Caki2 (cell line): ENCODE measurements at places on chromosomes 3 and 15.
A peak's percentile ranks its signal among the peaks of the same experiment; 100 is the strongest.

DNA sequence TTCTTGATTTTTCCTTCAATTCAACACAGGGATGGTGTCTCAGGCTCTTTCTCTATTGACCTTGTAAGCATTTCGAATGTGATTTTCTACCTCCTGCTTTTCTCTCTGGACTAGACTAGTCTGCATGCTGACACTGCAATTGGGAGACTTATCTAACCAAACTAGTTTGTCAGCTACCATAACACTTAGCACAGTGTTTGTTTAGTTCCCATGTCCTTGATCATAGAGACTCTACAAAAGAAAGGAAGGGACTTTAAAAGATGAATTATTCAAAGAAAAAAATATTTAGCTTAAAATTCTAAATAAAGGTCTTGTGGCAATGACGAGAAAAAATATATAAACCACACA, 407.0 kb downstream of the ERC2 start:
- DNase-seq: no peak

DNA sequence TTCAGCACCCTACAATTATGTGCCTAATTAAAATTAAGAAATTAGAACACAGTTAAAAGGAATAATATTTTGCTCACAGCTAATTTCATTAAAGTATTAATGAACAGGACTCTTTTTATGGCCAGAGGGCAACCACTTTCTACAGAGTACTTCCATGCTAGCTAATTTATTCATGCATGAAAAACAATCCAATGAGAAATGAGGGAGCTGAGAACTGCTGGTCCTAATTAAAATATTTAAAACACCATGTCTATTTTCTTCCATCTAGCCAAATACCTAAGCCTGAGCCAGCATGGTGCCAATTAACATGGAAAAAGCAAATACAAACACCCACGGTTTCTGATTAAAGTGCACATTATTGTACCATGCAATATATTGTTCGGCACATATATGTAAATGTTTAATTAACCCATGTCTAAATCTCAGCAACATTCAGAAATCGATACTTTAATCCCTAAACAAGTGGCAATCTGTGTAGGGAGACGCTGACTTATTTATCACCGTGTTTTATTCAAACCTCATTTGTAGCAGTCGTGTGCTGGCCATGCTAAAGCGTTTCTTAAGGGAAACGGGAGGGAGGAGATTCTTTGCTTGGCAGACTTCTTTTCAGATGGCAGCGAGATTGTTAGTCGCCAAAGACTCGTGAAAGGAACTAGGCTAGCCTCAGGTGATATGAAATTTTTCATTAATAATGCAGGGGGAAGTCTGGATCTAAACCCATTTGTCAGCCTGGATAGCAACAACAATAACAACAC, 193.5 kb downstream of the ANXA2 start:
- no peak for DNase-seq

GRCh38 chr3:192408007-192408646, 319.2 kb downstream of the FGF12 start:
- no peak for DNase-seq

DNA sequence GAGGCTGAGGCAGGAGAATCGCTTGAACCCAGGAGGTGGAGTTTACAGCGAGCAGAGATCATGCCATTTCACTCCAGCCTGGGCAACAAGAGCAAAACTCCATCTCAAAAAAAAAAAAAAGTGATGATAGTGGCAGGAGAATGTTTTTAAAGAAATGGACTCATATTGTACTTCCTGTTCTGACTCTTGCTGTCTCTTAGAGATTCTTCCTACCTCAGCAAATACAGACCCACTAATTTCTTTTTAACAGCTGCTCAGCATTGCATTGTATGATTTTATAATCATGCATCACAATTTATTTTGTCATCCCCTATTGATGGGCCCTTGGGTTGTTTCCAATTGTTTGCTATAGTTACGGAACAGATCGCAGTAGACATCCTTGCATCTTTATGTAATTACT, 8.8 kb upstream of the ANKDD1A start:
- no peak for DNase-seq

DNA sequence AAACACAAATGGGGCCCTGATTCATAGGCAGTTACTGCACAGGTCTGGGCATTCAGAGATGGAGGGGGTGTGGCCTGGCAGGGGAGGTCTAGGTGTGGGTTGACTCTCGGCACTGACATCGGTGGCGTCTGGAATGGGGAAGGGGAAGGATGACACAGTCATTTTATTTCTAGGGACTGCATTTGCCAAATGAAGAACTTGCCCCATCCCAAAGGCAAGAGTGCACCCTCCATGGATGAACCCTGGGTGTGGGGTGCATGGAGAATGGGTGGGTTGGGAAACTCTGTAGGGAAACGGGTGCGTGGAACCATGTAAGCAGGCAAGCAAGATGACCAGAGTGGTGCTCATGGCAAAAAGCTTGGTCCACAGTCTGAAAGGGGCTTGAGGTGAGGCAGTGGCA, 24.5 kb downstream of the SLC6A20 start:
- DNase-seq: no peak

GRCh38 chr15:67967871-67968431, 86.2 kb upstream of the PIAS1 start:
- DNase-seq: no peak

DNA sequence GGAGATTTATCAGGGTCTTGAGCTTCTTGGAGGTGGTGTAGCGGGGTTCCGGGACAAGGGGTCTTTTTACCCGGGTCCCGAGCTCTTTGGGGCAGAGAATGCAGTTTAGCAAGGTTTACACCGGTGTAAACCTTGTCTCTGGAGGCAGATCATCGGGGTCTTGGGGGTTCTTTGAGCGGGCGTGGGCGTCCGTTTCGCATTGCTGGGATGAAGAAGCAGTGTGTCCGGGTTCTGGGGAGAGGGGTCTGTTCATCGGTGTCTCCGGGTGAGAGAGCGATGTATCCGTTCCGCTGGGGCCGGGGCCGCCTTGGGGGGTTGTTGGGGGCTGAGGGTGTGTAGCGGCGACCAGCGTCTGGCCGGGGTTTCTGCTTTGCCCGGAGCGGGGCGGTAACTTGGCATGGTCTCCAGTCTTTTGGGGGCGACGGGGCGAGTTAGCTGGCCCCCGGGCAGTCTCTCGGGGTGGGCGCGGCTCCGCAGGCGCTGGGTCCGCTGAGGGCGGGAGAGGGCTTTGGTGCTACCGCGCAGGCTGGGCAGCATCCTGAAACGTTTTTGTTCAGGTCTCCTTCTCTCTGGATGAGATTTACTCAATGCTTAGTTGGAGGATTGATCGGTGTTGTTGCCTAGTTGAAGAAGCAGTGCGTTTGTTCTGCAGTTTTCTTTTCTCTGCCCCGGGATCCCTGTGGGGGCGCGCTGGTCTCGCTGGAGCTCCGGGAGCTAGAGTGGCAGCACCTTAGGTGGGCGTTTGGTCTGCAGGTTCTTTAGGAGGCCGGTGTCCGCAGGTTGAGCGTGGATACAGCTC, 843 bp downstream of the GLCE start:
- peak; percentile 59 for DNase-seq

DNA sequence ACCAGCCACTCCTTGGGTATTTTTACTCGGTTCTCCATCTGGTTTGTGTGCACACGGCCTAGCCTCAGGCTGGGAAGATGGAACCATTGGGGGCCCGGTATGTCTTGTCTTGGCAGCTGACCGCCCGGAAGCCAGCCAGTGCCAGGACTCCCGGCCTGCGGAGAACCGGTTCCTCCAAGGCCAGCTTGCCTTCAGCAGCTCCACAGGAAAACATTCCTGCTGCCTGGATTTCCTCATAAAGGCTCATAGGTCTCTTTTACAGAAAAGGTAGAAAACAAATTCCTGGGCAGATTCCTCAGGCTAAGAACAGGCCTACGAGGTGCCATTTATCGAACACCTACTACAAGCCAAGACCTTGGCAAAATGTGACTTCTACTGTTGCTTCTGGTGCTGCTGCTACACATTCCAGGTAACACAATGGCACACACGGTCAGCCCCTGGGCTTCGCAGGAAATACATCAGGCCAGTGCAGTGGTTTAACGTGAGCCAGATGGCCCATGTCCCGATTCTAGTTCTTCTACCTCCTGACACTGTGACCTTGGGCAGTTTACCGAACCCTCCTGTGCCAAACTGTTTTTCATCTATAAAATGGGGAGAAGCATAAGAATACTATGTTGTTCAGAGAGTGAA, 141.8 kb downstream of the OPA1 start:
- DNase-seq: no peak

DNA sequence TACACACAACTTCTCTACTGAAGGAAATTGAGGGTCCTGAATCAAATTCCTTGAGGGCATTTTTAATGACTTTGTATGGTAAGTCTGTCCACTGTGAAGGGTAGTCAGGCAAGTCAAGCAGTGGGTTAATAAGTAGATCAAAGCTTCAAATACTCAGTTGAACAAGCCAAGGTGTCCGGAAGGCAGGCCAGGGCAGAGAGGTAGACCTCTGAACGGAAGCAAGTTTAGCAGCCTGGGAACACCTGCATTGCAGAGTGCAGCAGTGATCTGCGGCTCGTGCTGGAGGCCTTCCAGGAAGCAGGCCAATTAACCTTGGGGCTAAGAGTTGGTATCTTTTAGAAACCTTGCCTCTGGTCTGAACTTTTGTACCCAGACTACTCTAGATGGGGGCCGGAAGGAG, 143.8 kb downstream of the LRTM1 start:
- peak; percentile 24 for DNase-seq

DNA sequence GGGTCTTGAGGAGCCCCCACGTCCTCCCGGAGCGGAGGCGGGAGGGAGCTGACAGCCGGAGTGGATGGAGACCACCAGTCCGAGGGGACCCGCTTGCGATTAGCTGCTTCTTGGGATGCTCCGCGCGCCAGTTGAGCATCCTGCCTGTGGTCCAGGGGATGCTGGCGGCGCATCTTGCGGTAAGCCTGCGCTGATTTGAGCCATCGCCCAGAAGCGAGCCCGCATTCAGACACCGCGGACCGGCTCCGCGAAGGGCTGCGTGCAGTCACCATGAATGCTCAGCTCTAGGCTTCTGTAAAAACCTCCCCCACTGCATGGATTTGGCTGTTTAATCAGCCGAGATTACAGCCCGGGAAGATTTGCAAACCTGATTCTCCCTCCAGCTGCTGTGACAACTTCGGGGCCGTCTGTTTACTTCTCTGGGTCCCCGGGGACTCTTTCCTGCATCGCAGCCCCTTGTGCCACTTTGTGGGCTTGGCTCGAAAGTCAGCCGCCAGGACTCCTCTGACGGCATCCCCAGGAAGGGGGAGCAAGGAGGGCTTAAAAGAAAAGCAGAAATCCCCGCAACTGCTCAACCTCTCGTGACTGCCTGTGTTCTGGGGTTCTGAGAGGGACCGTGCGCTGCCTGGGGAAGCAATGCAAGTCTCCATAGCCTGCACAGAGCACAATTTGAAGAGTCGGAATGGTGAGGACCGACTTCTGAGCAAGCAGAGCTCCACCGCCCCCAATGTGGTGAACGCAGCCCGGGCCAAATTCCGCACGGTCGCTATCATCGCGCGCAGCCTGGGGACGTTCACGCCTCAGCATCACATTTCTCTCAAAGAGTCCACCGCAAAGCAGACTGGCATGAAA, 171.1 kb downstream of the KCNAB1 start:
- no peak for DNase-seq

GRCh38 chr3:194139814-194140391, 4.0 kb downstream of the HES1 start:
- peak; percentile 50 for DNase-seq

DNA sequence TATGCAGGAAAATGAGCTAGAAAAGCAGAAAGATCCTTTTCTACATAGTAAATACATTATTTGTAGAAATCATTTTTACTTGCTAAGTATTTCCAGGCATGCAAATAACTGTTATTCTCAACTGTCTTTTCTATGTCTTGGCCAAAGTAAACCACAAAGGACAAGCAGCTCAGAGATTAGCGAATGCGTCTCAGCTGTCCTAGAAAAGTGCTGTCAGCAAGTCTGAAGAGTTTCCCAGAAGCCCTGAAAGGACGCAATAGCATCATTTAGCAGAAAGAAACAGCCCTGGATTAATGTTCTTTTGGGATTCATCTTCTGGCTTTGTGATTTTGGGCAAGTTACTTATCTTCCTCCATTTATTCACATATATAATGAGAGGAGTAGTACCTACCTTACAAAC, 100.3 kb downstream of the ZIC1 start:
- no peak for DNase-seq

- DNase-seq: peak; percentile 69
These were observed at the start of gene CMTM7 for GRCh38 chr3:32391643-32392535. Gene CMTM7, plus strand, starts transcription at chr3:32391853. Its CDS starts 54 bp downstream, at chr3:32391907.

- DNase-seq: no peak
These were observed 9.4 kb downstream of the MUC4 start for GRCh38 chr3:195802261-195802701.

GRCh38 chr15:52726195-52726594, 47.0 kb upstream of the ATOSA start:
- no peak for DNase-seq

DNA sequence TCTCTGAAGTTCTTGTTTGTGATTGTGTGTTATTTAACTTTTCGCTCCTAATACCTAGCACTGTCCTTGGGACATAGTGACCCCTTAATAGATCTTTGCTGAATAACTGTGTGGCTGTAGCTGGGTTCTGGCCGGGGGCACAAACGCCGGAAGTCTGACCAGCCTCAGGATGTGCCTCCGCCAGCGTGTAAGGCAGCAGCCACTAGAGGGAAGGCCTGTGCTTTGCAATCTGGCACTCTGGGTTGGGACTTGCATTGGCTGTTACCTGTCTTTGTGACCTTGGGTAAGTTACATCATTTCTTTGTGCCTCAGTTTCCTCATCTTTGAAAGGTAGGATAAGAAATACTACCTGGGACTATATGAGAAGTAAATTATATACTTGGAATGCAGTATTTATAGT, 158.7 kb downstream of the GHSR start:
- peak; percentile 35 for DNase-seq

DNA sequence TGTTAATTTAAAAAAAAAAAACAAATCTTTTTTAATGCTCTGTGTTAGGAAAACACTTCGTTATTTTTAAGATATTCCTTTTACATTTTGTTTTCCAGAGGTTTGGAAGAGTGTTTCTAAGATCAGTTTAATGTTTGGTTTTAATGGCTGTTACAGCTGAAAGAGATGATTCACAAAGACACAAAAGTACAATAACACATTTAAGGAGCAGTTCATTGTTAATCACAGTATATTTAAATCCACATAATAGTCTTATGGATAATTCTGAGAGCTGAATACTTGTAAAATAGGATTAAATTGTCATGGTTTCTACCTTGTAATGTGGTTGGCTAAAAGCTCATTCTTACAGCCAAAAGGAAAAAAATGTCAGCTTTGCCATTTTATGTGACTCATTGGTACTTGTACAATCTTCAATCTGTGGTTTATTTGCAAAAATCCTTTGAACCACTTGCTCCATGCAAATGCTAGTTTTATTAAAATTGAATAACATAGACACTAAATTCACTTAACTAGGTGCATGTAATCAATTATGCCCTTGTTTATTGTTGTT, 426.4 kb downstream of the NLGN1 start:
- no peak for DNase-seq
